ENCODE measurements at places on chromosomes 2 and 18.

GRCh38 chr2:162184359-162184758 lies 32.3 kb upstream of the GCG start:
- DNase-seq, result no peak

DNA sequence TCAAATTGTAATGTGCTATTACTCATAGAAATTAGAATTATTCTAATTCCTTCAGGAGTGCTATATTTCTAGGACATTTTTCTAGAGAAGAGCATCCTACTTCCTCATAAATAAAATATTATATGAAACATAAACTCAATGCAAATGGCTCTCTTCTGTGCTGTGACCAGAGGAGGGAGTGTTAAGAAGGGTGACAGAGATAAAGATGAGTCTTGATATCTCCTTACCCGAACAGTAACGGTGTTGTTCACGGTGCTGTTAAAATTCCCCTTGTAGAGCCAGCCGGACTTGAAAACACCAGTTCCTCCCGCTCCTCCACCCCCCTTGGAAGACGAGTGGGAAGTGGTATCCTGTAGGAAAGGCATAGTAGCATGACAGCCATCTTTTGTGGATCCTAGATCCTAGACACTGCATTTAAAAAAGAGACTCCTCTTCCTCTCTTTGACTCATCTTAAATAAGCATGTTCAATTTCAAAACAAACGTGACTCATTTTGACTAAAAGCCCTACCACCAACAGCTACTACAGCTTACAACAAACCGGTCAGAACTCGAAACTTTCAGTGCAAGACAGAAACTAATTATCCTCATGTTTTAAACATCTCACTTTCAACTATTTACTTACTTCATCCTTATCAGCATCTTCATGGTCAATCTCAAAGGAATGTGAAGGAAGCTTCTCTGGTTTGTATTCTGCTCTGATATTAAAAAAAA lies 156.3 kb downstream of the DOCK10 start:
- no peak for DNase-seq

- peak; percentile 74 for DNase-seq
These were observed 219.3 kb downstream of the NEDD4L start for GRCh38 chr18:58263055-58263957.

DNA sequence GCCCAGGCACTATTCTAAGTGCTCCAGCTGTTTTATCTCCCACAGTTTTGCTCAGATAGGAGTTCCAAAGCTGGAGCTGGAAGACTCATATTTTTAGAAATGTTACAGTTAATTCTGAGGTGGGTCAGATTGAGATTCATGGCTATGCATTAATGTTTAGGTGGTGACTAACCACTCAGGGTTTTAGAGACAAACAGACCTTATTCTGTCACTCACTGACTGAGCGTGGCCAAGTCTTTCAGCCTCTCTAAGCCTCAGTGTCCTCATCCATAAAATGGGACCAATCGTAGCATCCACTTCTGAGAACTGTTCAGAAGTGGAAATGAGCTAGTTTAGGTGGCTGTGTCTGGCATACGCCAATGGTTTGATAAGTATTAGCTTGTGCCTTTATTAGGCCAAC lies 4.3 kb upstream of the CASP8 start:
- peak; percentile 21 for DNase-seq

GRCh38 chr2:231360401-231360800 lies 35.1 kb upstream of the B3GNT7 start:
- DNase-seq, result no peak

GRCh38 chr18:32893915-32894314 lies 121.1 kb upstream of the KLHL14 start:
- DNase-seq, result peak; percentile 52

DNA sequence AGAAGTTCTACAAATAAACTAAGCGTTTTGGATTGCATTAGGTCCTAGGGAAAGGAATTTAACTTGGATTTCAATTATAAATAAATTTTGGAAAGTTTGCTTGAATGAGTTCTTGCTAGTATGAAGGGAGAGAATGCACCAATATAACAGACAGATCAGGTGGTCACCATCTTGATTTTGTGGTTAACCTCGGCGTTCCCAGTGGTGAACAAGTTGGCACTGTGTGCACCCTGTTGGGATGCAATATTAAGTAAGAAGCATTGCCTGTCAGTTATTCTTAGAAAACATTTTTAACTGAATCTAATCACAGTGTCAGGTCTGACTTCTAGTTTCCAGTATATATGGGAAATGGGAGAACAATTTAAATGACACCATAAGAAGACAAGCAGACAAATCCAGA lies 673.4 kb downstream of the SLC4A3 start:
- no peak for DNase-seq

GRCh38 chr2:228039752-228040534 lies 141.5 kb downstream of the SPHKAP start:
- peak; percentile 68 for DNase-seq

DNA sequence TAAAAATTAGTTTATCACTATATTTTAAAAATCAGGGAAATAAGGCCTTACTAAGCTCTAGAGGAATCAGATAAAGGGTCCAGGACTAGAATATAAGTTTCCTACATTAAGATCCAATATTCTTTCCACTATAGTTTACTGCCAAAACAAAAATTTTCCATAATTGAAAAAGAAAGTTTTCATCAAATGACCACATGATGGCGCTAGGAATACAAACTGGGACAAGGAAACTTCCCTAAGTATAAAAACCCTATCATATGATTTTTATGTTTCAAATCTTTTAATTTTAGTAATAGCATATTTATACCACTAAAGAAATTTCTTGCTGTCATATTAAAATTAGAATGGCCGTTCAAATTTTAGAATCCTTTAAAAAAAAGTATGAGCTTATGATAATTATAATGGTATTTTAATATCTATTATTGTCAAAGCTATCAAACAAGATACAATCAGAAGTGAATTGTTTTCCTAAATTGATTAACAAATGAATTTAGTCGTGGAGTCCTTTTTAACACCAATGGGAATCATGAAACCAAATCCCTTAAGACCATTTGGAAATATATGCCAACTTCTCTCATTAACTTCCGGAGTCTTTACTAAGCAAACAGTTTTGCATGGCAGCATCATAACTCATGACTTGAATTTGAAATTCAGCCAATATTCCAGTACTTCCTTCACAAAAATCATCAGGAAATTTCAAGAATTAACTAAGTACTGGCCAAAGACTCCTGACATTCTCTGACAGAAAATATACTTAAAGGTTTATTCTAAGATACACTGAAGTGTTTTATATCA lies 70.3 kb downstream of the SCN1A start:
- peak; percentile 44 for DNase-seq

- DNase-seq, result peak; percentile 58
These were observed 620 bp upstream of the GALNT1 start for GRCh38 chr18:35580701-35581539.

DNA sequence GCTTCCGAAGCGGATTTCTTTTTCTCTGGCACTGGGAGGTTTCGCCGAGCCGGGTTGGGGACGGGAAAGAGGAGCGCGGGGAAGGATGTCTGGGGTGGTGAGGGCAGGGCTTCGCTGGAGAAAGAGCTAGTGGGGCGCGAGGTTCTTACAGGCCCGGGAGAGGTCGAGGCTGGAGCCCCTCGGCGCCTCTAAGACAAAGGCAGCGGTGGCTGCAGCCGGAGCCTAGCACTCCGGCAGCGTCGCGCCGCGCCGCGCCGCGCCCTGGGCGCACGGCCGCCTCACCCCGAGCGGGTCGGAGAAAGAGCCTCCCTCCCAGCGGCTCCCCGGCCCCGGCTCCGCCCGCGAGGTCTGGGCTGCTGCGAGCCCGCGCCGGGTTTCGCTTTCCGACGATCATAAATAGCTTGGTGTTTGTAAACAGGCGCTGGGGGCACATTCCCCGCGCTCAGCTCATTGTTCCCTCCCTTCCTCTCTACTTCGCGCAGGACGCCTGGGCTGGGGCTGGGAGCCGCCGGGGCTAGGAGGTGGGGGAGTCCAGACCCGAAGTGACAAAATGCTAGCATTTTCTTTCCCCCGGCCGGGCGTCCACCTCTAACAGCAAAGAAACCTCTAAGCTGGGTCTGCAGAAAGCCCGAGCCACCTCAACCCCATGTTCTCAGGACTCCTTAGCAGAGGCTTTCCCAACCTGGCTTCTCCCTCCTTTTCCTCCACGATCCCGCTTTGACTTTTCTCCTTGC lies 813 bp upstream of the MEIS1 start:
- no peak for DNase-seq

DNA sequence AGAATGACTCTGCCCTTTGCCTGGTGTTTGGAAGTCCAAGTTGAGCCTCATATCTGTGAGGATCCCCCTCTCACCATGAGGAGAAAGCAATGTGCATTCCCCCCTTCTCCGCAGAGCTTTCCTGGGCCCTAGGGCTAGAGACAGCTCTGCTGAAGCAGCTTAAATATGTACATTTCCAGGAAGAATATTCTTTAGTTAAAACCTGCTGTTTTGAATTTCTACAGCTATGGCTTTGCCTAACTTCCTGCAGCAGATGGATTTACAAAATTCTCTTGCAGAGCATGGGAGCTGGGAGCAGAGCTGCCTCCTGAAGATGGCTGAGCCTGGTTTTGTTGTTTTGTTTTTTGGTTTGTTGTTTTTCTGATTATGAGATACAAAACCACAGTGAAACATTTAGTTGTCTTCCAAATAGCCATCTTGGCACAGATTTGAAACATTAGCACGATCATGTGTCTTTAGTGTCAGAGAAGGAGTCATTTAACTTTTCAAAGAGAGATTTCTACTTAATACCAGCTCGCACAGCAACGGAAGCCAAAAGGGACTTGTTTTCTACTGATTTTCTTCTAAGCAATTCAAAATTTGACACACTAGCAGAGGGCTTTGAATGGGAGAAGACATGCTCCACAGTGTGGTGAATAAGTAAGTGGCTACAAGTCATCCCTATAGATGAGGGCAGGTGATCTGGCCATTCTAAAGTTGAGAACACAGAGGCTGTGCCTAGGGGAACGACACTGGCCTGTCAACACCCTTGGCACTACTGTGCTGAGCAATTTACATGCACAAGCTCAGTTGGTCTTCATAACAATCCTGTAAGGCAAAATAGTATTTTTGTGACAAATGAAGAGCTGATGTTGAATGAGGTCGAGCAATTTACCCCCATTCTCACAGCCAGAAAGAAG lies 222.6 kb downstream of the MREG start:
- no peak for DNase-seq
